ENCODE measurements at places on chromosomes 12 and 14.
A peak's percentile ranks its signal among the peaks of the same experiment; 100 is the strongest.

GRCh38 chr14:89730687-89731086, 223.8 kb downstream of the EFCAB11 start:
- no peak for DNase-seq

GRCh38 chr12:52415870-52416750, 10.0 kb upstream of the KRT82 start:
- DNase-seq: peak; percentile 65

- peak; percentile 74 for DNase-seq
Measured at GRCh38 chr14:23154964-23155587, 28.4 kb downstream of the SLC7A8 start.

- no peak for DNase-seq
Measured at GRCh38 chr14:68368850-68369249, 424.0 kb downstream of the ZFP36L1 start.

DNA sequence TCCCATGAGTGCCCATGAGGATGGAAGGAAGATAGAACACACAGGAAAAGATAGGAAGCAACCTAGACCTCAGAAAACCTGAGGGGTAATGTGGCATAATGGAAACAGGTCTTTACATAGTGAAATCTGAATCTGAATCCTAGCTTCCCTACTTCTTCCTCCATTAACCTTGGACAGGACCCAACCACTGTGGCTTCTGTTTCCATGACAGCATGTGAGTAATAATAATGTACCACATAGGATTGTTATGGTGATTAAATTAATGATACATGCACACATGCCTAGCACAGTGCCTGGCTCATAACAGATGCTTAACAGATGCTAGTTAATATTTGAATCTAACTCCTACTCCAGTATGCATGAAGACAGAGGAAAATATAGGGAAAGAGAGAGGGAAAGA, 11.2 kb downstream of the TTC9 start:
- DNase-seq: no peak

DNA sequence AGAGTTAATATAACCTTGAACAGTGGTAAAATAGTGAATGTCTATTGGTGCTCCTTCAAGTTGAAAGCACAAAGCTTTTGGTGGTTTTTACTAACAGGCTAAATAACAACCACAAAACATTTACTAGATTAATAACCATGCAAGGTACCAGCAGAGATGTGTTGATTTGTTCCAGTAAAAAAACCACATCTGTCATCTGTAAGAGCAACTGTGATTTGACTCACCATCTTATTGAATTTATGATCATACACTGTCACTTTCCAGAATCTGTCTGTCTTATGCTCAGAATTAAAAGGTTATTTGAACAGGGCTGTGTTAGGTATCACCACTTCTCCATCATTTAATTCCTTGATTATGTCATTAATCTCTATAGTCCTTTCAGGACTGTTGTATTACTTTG, 107.0 kb upstream of the PTHLH start:
- no peak for DNase-seq

DNA sequence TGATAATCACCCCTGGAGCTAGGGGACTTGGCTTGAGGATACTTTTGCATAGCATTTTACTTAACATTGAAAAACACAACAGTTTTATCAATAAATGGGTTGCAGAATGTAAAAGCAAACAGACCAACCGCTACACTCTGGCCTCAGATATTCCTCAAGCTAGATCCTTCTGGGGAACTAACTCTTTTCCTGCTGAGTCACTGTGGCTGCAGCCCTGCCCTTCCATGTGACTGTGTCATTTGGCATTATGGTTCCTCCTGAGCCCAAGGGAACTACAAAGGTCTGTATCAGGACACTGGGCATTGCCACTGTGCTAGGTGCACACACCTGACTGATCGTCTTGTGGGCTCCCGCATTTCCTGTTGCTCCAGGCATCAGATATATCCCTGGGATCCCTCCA, 56.6 kb downstream of the TTC9 start:
- DNase-seq: peak; percentile 12

GRCh38 chr12:13199592-13199991, 3.1 kb downstream of the EMP1 start:
- DNase-seq: no peak

- no peak for DNase-seq
Measured at GRCh38 chr12:55721601-55722213, 1.5 kb downstream of the RDH5 start.

GRCh38 chr14:76695263-76695920, 65.9 kb upstream of the VASH1 start:
- DNase-seq: no peak

GRCh38 chr12:958588-959123, 9.2 kb upstream of the RAD52 start:
- DNase-seq: no peak

DNA sequence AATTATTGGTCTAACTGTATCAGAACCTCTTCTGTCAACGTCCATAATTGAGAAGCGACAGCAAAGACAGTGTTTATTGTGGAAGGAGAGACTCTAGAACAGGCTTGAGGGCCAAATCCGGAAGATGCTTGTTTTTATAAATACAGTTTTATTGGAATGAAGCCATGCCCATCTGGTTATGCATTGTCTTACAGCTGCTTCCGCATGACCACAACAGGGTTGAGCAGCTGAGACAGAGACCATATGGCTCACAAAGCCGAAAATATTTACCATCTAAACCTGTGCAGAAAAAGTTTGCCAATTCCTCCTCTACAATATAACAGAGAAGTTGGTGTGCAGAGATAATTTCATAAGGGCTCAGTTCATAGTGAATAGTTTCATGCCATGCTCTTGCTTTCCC, 24.5 kb downstream of the PRKAB1 start:
- DNase-seq: no peak

- DNase-seq: no peak
Measured at GRCh38 chr12:19450362-19450761, 11.1 kb downstream of the AEBP2 start.

- no peak for DNase-seq
Measured at GRCh38 chr14:50924843-50925242, 19.4 kb downstream of the PYGL start.

DNA sequence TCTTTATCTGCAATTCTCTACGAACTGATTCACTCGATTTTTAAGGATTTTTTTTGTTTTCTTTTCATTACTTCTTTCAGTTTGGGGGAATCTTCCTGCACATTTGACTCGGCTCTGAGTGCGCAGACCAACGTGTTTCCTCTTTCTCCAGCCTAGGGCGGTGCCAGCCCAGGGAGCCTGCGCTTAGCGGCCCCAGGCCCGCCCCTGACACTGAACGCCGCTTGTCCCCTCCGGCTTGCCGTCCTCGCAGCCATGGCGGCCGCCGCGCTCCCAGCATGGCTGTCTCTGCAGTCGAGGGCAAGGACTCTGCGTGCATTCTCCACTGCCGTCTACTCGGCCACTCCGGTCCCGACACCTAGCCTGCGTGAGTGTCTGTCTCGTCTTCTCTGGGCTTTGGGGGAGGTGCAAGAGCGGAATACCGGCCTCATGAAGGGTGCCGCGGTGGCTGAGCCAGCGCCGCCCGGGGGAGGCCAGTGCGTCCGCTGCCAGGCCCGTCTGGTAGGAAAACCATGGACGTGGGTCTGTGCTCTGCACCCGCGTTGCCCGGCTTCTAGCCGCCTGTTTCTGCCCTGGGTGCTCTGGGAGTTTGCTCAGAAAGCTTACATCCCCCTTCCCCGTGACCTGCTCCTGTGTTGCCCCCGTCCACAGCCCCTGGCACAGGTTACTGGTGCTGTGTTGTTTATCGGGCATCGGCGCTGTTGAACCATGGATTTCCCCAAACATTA, at the start of gene MRPS35:
Gene MRPS35 (plus strand): TSS at position 241 of the 725 bp plus-strand sequence. CDS start 12 bp downstream, at position 253.
- DNase-seq: peak; percentile 92

DNA sequence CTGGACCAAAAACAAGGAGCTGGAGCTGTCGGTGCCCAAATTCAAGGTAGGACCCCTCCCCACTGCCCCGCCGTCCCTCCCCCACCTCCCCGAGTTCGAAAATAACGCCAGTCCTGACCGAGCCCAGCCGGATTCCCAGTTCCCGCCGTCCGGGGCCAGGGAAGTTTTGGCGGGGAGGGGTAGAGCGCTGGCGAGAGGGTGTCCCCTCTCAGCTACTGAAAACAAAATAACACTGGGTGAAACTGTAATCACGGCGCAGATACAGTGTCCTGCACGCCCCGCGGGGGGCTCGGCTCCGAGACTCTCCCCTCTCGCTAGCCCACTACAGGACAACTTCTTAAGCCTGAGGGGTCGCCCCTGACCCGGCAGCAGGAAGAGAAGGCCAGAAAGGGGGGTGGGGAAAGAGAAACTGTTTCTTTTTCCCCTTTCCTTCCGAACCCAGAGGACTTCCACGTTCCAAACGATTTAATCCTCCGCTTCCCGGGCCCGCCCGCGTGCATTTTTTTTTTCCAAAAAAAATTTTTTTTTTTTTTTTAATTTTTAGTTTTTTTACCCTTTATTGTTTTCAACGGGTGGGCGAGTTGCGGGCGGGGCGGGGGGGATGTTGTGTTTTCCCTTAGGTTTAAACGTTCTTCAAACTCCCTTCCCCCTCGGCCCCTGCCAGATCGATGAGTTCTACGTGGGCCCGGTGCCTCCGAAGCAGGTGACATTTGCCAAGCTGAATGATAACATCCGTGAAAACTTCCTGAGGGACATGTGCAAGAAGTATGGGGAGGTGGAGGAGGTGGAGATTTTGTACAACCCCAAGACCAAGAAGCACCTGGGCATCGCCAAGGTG, 1.6 kb downstream of the SETD1B start:
- no peak for DNase-seq

DNA sequence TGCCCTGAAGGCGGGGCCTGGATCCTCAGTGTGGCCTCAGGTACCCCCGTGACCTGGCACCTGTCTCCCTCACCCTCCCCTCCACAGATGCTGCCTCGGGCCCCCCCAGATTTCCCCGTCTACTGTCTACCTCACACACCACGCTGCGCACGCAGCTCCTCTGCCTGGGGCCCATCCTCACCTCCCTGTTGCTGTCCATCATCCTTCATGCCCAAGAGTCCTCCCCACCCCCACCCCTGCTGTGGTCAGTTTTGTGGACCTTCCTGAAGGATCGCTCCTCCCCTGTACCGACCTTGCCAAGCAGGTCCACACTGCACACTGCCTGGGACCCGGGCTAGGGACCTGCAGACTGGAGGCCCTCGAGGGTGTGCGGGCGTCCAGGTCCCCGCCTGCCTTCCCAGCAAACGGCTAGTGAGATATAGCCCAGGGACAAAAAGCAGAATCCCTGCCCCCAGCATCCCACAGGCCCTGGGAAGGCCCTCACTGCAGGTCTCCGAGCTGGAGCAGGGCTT, 197.4 kb upstream of the DIO3 start:
- DNase-seq: no peak

DNA sequence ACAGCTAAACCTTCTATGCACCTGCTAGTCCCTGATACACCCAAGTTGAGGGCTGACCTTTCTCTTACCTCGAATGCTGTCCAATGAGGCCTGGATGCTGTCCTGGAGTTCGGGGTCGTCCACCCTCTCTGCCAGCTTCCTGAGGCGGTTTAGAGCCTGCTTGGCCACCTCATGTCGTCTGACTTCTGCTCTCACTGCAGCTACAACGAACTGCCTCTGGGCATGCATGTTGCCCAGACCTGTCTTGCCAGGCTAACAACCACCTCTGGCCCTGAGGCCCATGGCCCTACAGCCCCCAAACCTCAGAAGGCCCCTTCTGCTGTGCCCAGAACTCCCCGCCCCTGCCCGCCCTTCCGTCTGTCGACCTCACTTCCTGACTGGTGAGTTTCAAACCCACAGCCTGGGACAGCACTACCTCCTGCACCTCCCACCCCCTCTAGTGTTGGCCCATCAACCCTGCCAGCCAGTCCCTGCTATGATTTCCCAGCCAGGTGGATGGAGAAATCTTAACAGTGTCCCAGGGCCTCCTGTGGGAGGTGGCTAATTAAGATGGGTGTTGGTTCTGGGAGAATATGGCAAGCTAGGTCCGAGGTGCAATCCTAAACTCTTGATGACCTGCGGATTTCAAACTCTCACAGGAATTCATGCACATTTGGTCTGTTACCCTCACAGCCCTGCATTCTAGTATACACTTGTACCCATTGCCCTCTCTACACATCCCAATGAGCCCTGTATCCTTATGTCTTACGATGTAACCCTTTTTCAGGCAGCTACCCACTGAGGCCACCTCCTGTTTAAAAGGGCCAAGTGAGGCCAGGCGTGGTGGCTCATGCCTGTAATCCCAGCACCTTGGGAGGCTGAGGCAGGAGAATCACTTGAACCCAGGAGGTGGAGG, 2.7 kb upstream of the TSPAN31 start:
- DNase-seq: no peak
